Breast epithelium (tissue), 4 donors: ENCODE measurements at places on chromosomes 7 and 10.

DNA sequence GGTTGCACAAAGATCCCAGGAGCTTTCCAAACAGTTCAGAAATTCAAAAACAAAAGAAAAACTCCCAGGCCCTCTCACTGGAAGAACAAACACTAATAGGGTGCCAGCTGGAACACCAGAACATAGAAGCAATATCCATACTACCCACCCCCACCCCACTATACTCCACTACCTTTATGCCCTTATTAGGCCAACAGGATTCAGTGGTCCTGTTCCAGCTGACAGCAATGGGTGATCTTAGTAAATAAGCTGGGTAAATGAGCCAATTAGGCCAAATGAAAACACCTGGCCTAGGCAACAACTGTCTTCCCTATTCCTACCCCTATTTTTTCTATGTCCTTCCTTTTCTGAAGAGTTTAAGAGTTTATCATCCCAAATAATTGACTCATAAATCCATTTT is 11.7 kb downstream of the NOC3L start:
- DNase-seq = no peak

DNA sequence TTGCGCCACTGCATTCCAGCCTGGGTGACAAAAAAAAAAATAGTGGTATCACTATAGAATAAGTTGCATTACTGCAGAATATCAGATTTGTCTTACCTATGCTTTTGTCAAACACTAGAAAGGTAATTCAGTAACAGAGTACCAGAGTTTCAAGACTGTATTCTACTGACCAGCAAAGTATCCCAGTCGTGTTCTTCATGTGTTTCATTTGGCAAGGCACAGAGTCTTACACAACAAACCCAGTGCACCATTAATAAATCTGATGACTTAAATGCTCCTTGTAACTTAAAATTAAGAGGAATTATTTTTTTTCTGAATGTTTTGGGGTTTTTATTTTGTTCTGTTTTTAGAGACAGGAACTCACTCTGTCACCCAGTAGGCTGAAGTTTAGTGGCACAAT is 34.4 kb upstream of the PBLD start:
- DNase-seq = no peak

- DNase-seq = no peak
These were observed 32.1 kb downstream of the SGPL1 start for GRCh38 chr10:70847659-70848360.

- DNase-seq = no peak
These were observed 182.5 kb downstream of the BAMBI start for GRCh38 chr10:28859791-28860190.

- no peak for DNase-seq
These were observed 52.0 kb upstream of the STEAP1B start for GRCh38 chr7:22551768-22552513.

GRCh38 chr10:23786594-23786993 is 347.7 kb downstream of the OTUD1 start:
- DNase-seq = no peak

GRCh38 chr7:107995184-107996071 is 7.5 kb downstream of the LAMB1 start:
- no peak for DNase-seq

GRCh38 chr7:42236976-42237810 is at the start of gene GLI3:
GLI3 (minus strand) TSS chr7:42237209; CDS start chr7:42223253, 13,956 bp downstream.
- peak; percentile 87 for DNase-seq

DNA sequence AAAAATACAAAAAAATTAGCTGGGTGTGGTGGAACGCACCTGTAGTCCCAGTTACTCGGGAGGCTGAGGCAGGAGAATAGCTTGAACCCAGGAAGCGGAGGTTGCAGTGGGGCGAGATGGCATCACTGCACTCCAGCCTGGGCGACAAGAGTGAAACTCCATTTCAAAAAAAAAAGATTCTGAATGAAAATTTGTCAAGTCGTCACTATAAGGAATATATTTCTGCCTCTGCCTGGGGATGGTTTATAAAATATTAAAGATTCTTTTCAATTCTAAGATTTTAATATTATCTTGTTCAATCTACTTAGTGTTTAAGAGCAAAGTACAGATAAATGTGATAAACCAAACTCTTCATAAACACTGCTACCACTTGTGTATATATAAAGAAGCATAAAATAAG is 147.3 kb downstream of the NRBF2 start:
- DNase-seq = no peak

DNA sequence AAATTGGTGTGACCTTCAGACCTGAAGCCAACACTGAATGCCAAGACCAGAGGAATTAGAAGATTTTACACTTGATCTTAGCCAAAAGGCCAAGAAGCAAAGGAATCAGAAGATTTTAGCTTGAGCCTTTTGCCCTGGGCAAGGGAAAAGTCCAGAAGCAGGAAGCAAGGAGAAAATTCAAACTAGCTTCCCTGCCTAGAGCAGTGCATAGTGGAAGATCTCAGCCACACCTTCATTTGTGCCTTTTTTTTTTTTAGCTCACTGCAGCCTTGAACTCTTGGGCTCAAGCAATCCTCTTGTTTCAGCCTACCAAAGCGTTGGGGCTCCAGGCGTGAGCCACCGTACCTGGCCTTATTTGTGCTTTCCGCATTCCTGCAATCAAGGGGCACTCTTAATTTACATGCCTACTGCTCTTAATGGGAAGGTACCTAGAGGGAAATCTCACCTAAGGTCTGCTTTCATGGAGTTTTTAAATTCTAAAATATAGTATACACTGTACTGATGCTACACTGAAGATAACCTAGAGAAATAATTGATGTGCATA is 8.3 kb upstream of the PIP4K2A start:
- DNase-seq = no peak
